H54 (cell line): ENCODE measurements at places on chromosomes 3 and 15.

- DNase-seq: no peak
Observed at GRCh38 chr15:66951531-66952320, 113.7 kb upstream of the SMAD3 start.

DNA sequence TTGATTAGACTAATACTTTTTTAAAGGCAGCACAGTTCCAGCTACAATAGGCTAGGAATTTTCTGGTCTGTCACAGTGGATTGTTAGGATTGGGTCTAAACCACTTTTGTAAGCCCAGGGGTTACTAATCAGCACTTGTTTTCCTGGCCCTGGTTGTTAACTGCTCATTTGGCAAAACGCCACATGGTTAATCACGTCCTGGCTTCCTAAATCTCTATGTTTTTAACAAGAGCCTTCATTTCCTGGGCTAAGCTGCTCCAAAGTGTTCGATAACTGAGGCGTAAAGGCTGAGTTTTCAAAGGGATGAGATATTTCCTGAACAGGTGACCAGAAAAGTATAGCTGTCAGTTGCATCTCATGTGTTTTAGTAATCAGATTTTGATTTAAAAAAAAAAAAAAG is 38.9 kb upstream of the CLRN1 start:
- DNase-seq: no peak

GRCh38 chr3:197206913-197207312 is 91.5 kb downstream of the DLG1 start:
- no peak for DNase-seq

DNA sequence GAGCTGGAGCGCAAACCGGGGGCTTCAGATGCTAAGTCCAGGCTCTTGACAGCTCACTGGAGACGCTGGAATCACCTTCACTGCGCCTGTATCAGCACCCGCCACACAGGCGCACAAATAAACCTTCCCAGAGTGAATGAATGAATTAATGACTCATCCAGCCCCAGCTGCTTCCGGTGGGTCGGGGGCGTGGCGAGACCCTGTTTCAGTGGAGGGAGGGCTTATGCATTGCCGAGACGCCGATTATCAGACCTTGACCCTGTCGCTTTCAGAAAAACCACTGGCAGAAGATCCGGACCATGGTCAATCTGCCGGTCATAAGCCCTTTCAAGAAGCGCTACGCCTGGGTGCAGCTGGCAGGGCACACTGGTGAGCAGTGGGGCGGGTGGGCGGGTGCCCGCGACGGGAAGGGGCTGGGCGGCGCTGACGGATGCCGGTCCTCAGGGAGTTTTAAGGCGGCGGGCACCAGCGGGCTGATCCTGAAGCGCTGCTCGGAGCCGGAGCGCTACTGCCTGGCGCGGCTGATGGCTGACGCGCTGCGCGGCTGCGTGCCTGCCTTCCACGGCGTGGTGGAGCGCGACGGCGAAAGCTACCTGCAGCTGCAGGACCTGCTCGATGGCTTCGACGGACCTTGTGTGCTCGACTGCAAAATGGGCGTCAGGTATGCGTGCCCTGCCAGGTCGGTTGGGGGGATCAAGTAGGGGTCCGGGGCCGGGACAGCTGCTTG is 7.7 kb downstream of the ITPKA start:
- DNase-seq: no peak

- DNase-seq: no peak
Observed at GRCh38 chr15:52295421-52296001, at the start of gene MYO5C. TSS of gene MYO5C (minus strand) at chr15:52295804. CDS start at chr15:52295636, 168 bp downstream.

- no peak for DNase-seq
Observed at GRCh38 chr3:197595470-197596185, 39.9 kb upstream of the BDH1 start.

GRCh38 chr15:42213511-42213910 is 5.4 kb upstream of the VPS39 start:
- DNase-seq: no peak

DNA sequence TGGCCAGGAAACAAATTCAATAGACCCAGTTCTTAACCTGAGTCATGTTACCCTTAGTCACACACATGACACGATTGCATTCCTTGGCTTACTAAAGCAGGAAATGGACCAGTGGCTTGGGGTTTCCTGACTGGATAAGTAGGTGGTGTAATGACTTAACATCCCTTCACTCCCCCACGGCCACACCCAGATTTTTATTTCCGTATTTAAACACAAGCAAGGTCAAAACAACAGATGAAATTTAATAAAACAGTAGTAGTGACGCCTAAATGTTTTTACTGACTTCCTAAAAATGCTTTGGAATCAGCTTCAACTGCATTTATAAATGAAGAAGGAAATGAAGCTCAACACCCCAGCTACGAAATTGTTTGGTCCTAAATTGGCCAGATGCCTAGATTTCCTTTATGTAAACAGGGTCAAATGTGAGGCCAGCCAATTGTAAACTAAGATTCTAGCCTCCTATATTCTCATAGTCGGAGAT is 324.3 kb downstream of the CHST2 start:
- peak; percentile 51 for DNase-seq

- DNase-seq: no peak
Observed at GRCh38 chr3:47347217-47347801, 33.5 kb upstream of the PTPN23 start.

GRCh38 chr15:57534281-57534680 is 57.4 kb upstream of the MYZAP start:
- no peak for DNase-seq

DNA sequence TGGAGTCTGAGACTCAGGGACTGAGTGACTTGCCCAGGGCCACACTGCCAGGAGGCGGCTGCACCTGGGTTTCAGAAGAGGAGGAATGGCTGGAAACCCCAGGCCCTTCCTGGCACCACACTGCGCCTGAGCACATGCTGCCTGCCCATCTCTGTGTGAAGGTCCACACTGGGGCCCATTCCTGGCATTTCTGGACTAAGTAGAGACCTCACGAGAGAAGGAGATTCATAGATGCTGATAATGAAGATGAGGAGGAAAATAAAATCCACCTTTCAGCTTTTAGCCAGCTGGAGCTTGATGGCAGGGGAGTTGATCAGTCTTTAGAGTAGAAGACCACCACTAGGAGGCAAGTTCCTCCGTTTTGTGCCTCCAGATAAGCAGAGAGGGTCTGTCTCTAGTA is 40.2 kb upstream of the TF start:
- no peak for DNase-seq

GRCh38 chr3:167876620-167877281 is 141.2 kb downstream of the SERPINI1 start:
- no peak for DNase-seq

GRCh38 chr15:89416339-89417183 is 79.8 kb downstream of the RHCG start:
- peak; percentile 75 for DNase-seq

GRCh38 chr15:91275844-91276243 is 175.8 kb downstream of the SV2B start:
- DNase-seq: no peak

- no peak for DNase-seq
Observed at GRCh38 chr3:105094588-105094987, 272.1 kb upstream of the ALCAM start.

- no peak for DNase-seq
Observed at GRCh38 chr15:74696398-74696729, 540 bp upstream of the EDC3 start.

- no peak for DNase-seq
Observed at GRCh38 chr15:76337696-76338485, 1.3 kb downstream of the ISL2 start.

DNA sequence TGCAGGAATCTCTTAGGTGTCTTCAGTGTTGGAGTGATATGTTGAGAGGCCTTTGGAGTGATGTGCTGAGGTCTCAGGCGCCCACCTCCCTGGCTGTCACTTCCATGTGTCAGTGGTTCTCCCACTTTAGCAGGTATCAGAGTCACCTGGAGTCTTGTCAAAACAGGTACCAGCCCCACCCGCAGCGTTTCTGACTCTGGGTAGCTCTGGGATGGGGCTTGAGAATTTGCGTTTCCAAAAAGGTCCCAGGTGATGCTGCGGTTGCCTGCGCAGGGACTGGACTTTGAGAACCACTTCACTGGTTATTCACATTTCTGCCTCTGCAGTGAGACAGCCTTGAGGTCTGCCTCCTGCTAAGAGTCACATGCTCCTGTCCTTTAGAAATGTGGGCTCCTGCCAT is 15.5 kb downstream of the UMPS start:
- DNase-seq: no peak

GRCh38 chr3:165855581-165855980 is 18.4 kb upstream of the BCHE start:
- no peak for DNase-seq

- no peak for DNase-seq
Observed at GRCh38 chr15:67784090-67784781, 41.1 kb upstream of the SKOR1 start.

DNA sequence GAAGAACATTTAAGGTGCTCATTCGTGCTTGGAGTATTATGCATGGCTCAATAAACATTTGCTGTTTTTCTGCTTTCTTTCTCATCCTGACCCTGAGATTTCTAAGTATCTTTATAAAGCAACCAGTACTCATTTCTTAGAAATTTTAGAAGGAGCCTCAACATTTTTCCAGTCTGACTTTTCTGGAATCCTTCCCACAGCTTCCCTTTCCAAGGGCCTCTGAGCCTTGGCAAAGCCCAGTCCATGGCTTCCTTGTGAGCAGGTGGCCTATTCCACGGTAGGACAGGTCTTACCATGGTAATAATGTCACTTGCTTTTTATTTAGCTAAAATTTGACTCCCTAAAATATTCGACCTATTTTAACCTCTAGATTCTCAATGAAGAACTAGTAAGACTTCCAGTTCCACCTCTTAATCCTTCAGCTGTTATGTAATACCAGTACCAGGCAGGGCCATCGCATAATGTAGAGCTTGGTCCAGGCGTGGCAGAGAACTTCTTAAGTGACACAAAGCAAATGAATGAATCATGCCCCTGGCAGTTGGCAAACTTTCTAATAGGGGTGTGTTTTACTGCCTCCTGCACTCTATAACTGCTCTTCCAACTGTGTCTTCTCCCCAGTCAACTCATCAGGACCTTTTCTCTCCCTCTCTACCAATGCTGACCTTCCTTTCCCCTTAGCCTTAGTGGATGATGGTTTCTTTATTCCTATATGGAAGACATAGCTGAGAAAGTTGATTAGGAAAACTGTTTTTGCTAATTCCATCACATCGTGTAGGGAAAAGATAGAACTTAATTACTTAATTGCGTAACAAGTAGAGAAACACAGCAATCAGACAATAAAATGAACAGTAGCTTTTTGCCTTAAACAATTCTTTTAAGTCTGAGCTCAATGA is 894 bp upstream of the TM4SF4 start:
- peak; percentile 25 for DNase-seq

DNA sequence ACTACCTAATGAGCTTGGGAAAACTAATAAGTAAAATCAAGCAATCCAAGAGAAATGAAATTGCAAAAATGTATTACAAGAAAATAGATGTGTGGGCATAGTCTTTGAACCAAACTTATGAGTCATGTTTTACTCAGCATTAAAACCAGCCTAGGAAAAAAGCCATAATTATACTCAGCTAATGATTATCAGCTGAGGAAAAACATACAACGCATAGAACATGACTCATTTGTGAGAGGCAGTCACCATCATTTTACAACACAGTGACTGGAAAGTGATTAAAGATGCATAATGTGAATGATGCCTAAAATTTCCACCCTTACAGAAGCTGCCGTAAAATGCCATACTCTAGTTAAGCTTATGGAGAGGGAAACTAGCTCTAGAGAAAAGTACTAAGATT is 238.0 kb upstream of the EOMES start:
- no peak for DNase-seq

DNA sequence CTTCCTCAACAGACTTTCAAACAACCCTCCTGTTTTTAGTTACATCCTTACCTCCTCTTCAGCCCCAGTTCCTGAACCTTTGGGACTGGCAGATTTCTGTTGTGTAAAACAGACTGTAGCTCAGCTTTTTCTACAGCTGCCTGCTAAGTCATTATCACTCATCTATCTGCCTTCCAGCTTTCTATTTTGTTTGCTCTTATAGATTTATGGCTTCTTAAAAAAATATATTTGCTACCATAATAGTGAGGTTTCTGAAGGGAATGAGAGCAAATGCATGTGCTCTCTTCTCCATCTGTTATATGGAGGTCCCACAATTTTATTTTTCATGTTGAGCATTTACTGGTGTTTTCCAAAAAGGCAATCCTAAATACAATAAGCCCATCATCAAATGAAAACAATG is 18.2 kb upstream of the GJD2 start:
- DNase-seq: no peak

- no peak for DNase-seq
Observed at GRCh38 chr3:64019271-64019670, 4.0 kb downstream of the PSMD6 start.

GRCh38 chr15:74013374-74013894 is 18.9 kb downstream of the PML start:
- no peak for DNase-seq

GRCh38 chr3:116256843-116257485 is 188.3 kb downstream of the LSAMP start:
- no peak for DNase-seq

- DNase-seq: no peak
Observed at GRCh38 chr3:86978111-86978551, 12.8 kb downstream of the VGLL3 start.

- DNase-seq: no peak
Observed at GRCh38 chr3:151843275-151843674, 29.4 kb downstream of the AADAC start.

- no peak for DNase-seq
Observed at GRCh38 chr15:95931619-95932018, 398.9 kb upstream of the NR2F2 start.

- no peak for DNase-seq
Observed at GRCh38 chr15:98845138-98845884, 162.3 kb downstream of the PGPEP1L start.

- no peak for DNase-seq
Observed at GRCh38 chr15:97501291-97501690, 459.2 kb upstream of the ARRDC4 start.

- DNase-seq: no peak
Observed at GRCh38 chr15:75887178-75887577, 16.5 kb upstream of the FBXO22 start.

DNA sequence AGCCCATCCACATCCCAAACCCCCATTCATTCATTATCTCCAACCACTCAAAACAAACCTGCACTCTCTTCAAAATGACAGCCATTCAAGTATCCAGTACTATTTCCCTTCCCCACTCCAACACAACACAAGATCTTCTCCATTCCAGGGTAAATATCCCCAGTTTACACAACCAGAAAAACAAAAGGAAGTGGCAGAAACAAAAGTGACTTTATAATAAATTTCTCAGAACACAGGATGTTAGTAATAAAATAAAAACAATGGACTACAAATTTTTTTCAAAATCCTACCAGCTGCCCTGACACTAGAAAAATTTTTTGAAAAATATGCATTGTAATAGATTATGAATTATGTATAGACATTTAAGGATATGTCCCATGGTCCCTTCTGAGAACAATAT is 14.2 kb downstream of the CPA3 start:
- no peak for DNase-seq

- no peak for DNase-seq
Observed at GRCh38 chr15:70074380-70074779, 23.3 kb downstream of the TLE3 start.

DNA sequence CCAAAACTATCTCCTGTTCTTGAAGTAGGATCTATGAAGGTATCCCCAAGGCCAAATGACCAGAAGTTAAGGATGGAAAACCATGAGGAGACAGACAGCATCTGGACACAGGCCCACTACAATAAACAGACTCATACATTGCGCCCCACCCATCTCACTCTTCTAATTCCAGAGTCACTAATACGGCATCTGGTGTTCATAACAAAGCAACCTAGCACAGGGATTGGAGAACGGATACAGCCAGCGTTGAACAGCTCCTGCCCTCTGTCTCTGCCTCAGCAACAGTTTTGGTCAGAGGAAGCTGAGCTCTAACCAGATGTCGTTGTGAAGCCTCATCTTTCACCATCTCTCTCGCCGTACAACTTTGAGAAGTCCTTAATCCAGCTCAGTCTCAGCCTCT is 44.5 kb upstream of the CCDC80 start:
- DNase-seq: no peak
